ENCODE measurements at places on chromosomes 2 and 18. TPM values are rescaled to one million over a fixed set of nuclear protein-coding genes. Genes with fewer than 3 reads are reported as not detected.

DNA sequence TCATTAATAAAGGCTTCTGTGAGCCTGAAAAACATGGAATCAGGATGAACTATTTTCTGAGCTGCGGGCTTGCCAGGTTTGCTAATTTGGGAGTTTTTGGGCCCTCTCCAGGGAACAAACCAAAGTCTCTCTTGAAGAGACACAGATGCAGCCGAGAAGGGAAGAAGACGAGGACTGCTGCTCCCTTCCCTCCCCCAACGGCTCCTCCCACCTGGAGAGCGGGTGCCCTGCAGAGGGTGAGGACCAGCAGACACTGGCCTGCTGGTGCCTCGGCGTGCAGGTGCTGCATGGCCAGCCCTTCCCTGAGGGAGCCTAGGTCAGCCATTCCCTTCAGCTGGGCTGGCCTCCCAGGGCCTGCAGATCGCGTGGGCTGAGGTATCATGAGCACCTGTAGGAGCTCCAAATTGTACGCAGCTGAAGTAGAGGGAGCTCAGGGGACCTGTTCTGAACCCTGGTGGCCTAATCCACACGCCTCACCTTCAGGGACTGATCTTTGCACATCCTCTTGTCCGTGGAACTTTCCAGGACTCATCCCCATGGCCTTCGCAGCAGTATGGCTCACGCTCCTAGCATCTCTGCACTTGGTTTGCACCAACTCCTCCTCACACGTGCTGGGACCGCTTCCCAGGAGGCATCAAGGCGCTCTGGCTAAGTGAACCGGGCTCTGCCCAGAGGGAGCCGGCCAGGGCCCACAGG lies 19.5 kb downstream of the EMX1 start:
- no peak for DNase-seq
- H3K4me3 ChIP-seq = no peak overlapping the region
- no peak overlapping the region for H3K27ac ChIP-seq
- peaks cover 2% of the 10 kb centered on the region for H3K36me3 ChIP-seq

GRCh38 chr18:50880119-50880465 lies 1.2 kb downstream of the ME2 start:
- peak overlapping the region; percentile 86 for H3K4me3 ChIP-seq
- peaks cover 12% of the 10 kb centered on the region for H3K4me1 ChIP-seq
- no peaks in the 10 kb centered on the region for H3K36me3 ChIP-seq

- no peaks in the 10 kb centered on the region for H3K36me3 ChIP-seq
- peak within 1 kb of the TSS; percentile 93 for H3K27ac ChIP-seq
- DNase-seq = peak; percentile 67
- H3K4me1 ChIP-seq = peaks cover 40% of the 10 kb centered on the region
- H3K4me3 ChIP-seq = peak within 1 kb of the TSS; percentile 68
Observed at GRCh38 chr2:218781691-218782527, at the start of gene CYP27A1. TSS of gene CYP27A1 (plus strand) at chr2:218782147. CDS start at chr2:218782183, 36 bp downstream.

EVA1A gene
- 10.0 TPM for polyA plus RNA-seq

- peak; percentile 48 for DNase-seq
- no peak overlapping the region for H3K27ac ChIP-seq
- peaks cover 61% of the 10 kb centered on the region for H3K27me3 ChIP-seq
- no peak overlapping the region for H3K4me3 ChIP-seq
- peaks cover 5% of the 10 kb centered on the region for H3K4me1 ChIP-seq
- H3K36me3 ChIP-seq = no peaks in the 10 kb centered on the region
Observed at GRCh38 chr2:118221536-118222272, 133.4 kb downstream of the INSIG2 start.

Measured in large intestine (tissue), 12 donors.